ENCODE measurements at places on chromosomes 4 and X. TPM values are rescaled to one million over a fixed set of nuclear protein-coding genes. Genes with fewer than 3 reads are reported as not detected.
A peak's percentile ranks its signal among the peaks of the same experiment; 100 is the strongest.

The GPR82 gene
- 0.24 TPM for total RNA-seq

The CXCL11 gene
- 0.13 TPM for total RNA-seq

The PDGFRA gene
- total RNA-seq, result 43.0 TPM

The RENBP gene
- total RNA-seq, result 1.1 TPM

The SAGE1 gene
- total RNA-seq, result not detected

The IL2 gene
- not detected for total RNA-seq

The ADD1 gene
- 70.9 TPM for total RNA-seq

- DNase-seq, result no peak
These were observed 226.5 kb downstream of the FBXW7 start for GRCh38 chr4:152309418-152309817.

GRCh38 chr4:183256756-183257385 lies 63.2 kb downstream of the CLDN22 start:
- DNase-seq, result peak; percentile 49

- no peak for DNase-seq
These were observed 519.3 kb upstream of the NR3C2 start for GRCh38 chr4:148961526-148961925.

DNA sequence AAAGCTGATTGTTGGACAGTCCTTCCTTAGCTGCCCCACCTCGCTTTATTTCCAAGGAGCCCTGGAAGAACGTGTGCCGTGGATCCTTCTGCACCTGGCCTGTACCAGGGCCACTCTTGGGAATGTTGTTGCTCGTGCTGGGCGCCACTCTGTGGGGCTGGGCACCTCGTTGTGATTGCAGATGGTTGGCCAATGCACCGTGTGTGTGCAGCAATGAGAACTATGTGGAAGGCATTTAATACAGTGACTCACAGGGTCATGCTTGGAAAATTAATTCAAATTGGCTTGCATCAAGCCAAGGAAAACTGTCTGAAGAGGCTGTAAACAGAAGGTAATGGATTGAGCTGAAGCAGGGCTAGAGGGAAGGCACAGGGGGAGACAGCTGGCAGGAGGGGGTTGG lies 37.0 kb upstream of the CD99L2 start:
- DNase-seq, result no peak

DNA sequence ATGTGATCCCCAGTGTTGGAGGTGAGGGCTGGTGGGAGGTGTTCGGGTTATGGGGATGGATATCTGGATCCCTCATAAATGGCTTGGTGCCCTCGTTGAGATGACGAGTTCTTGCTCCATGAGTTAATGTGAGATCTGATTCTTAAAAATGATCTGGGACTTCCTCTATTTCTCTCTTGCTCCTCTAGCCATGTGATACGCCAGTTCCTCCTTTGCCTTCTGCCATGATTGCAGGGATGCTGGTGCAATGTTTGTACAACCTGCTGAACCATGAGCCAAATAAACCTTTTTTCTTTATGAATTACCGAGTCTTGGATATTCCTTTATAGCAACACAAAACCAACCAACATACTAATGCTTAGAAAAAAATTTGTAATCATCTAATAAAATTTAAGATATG lies 56.6 kb downstream of the STAP1 start:
- no peak for DNase-seq

DNA sequence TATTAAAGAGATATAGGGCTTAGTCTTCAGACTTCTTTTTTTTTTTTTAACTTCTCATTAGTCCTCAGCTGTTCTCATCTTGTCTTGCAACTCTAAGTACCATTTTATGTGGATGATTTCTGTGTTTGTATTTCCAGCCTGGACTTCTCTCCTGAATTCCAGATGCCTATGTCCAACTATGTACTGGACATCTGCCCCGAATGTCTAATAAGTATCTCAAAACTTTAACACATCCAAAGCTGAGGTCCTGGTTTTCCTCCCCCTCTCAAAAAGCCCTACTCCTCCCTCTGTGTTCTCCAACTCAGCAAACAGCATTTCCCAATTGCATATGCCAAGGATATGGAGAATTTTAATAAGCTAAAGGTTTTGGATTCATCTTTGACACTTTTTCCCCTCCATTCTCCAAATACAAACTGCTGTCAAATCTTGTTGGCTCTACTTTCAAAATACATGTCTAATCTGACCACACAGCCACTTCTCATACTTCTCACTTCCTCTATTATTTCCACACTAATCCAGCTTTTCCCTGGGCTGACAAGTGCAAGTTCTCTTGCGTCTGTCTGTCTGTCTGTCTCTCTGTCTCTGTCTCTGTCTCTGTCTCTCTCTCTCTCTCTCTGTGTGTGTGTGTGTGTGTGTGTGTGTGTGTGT lies 79.8 kb downstream of the CLCN5 start:
- DNase-seq, result no peak

DNA sequence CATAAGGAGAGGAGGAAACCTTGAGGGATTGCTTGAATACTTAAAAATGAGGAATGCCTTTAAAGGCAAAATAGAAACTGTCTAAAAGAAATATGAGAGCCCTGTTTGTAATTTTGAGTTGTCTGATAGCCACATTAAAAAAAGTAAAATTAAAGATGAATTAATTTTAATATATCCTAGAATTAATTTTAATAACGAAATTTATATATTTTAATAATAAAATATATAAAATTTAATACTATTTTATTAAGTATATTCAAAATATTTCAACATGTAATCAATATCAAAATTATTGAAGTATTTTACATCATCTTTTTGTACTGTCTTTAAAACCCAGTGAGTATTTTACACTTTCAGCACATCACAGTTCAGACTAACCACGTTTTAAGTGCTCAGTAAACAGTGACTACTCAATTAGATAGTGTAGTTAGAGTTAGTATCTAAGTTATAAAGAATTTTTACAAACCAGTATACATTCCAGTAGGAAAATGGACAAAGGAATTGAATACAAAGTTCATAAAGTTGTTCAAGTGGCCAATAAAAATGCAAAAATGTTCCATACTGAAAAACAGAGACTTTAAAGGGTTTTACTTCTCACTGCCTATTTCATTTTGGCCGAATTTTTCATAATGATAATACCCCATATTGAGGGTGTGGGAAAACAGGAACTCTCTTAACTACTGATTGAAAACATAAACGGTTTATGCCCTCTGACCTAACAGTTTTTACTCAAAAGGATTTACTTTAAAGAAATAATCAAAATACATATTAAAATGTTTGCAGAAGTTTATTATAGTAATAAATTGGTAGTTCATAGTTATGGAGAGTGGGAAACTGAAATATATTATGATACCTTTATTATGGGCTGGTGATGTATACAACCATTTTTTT lies 2.9 kb downstream of the SLC30A9 start:
- no peak for DNase-seq

- DNase-seq, result no peak
These were observed 329.8 kb downstream of the NR3C2 start for GRCh38 chr4:148112231-148112982.

GRCh38 chr4:26779674-26780073 lies 81.0 kb upstream of the STIM2 start:
- DNase-seq, result no peak

GRCh38 chrX:13476384-13476783 lies 93.0 kb upstream of the EGFL6 start:
- DNase-seq, result no peak

- peak; percentile 74 for DNase-seq
These were observed 44.3 kb upstream of the DCLK2 start for GRCh38 chr4:150033901-150034300.

Measured in pancreas (tissue), 10 donors.